ENCODE measurements at places on chromosomes 2 and 18. TPM values are rescaled to one million over a fixed set of nuclear protein-coding genes. Genes with fewer than 3 reads are reported as not detected.

DNA sequence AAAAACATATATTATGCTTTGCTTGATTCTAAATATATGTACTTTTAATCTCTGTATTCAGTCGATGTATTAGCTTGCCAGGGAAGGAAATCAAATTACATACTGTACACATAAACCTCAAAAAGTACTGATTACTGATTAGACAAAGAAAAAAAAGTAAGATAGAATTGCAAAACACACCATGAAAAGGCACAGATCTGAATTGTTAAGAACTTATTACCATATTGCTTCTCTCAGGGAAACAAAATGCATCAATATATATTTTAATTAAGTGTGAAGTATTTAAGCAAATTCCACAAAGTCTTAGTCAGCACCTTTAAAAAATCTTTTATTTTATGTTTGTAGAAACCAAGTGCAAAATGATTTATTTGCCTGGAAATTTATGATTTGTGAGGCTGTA lies 309.3 kb downstream of the RNF144A start:
- DNase-seq, result no peak

DNA sequence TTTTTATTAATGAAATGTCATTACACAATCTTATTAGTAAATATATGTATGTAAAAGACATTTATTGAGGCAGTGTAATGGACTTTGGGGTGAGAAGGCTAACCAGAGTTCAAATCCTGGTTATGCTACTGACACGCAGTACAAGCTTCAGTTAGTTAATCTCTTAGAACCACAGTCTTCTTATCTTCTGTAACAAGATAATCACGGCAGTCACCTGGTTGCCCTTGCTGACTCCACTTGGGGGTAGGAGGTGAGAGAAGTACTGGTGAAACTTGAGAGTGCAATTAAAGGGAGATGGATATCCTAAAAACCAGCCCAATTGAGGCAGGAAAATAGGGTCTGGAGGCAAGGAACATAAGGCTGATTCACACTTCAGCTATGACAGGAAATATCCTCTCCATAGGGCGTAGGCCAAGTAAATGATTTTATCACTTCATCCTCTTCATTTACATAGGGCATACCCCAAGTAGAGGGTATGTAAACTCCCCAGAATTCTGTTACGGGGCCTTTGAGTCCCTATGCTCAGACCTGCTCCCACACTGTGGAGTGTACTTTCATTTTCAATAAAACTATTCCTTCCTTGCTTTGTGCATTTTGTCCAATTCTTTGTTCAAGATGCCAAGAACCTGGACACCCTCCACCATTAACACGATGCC lies 21.3 kb downstream of the SKA1 start:
- DNase-seq, result no peak

- no peak for DNase-seq
Measured at GRCh38 chr2:75162259-75162658, 37.1 kb downstream of the TACR1 start.

RNF152 gene
- 1.4 TPM for total RNA-seq

DNA sequence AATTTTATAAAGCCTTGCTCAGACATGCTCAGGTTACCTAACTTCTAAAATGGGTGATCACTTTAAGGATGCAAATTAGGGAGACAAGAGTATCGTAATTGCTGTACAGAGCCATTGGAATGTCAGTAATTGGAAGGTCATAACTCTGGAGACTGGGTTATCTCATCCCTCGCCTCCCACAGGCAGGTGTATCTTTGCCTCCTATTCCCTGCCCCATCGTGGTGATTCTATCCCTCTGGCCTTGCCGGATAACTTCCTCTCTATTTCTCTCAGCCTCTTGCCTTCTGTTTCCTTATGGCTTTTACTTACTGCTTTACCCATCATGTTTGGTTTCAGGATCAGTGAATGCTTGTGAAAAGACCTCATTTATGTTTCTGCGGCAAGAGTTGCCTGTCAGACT lies 2.5 kb downstream of the PDK1 start:
- DNase-seq, result no peak

DNA sequence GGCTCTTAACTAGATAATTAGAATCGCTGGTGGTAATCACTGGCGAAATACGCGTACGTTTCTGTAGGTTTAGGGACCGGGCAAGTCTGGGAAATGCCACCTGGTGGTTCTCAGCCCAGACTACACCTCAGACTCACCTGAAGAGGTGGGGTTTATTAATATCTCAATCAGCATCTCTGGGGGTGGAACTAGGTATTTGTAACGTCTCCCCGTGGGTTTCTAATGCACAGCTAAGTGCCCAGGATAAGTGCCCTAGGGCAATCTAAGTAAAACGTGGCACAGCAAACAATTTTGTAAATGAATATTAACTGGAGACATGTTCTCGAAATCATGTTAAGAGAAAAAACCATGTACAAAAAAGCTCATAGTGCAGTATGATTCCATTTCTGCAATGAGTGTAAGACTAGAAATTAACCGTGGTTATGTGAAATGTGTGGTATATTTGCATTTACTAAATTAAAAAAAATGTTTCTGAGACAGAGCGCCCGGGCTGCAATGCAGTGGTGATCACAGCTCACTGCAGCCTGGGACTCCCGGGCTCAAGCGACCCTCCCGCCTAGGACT lies 760 bp upstream of the CNOT11 start:
- no peak for DNase-seq
